Activated CD4-positive, alpha-beta T cell treated with anti-CD3 and anti-CD28 coated beads, Interleukin-2, amount 10 ng/mL, durations not matched to agents 7 days and 5 days (primary cell): ENCODE measurements at places on chromosomes 11 and 22.

GRCh38 chr11:131737357-131737756 is 366.9 kb downstream of the NTM start:
- no peak for DNase-seq

DNA sequence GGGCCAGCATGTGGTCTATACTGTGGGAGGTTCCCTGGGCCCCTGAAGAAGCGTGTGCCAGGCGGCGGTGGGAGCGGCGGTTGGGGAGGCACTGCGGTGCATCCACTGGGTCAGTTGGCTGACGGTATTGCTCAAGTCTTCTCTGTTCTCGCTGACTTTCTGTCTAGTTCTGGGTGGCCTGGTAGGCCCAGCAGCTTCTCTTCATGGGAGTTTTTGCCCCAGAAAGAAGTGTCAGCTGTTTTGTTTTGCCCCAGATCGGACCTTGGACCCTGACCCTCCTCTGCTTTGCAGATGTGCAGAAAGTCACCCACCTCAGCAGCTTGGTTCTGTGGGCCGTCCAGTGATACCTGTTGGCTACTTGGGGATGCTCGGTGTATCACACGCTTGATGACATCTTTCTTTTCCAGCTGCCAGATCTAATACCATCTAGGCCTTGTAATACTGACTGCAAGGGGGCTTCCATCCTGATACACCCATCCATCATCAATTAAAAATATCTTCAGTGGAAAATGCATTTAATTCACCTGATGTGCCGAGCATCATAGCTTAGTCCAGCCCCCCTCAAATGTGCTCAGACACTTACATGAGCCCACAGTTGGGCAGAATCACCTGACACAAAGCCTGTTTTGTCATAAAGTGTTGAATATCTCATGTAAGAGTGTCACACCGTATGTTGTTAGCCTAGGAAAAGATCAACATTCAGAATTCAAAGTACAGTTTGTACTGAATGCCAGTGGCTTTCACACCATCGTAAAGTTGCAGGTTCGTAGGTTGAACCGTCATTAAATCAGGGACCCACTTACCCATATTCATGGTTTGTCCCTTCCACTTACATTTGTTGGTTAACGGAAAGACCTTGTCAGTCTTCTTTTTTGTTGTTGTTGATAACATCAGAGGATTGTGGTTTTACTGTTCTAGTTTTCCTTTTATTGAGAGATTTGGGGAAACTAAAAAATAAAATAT is 13.9 kb downstream of the ZBED4 start:
- no peak for DNase-seq

GRCh38 chr22:37223965-37224551 is 11.8 kb upstream of the SSTR3 start:
- DNase-seq: peak; percentile 46

GRCh38 chr22:49266561-49267519 is 560.8 kb downstream of the BRD1 start:
- no peak for DNase-seq
